H4 (cell line): ENCODE measurements at places on chromosomes 3 and 15. TPM values are rescaled to one million over a fixed set of nuclear protein-coding genes. Genes with fewer than 3 reads are reported as not detected.

GRCh38 chr3:13207975-13208705, 134.9 kb upstream of the IQSEC1 start:
- no peak for DNase-seq

The LRRIQ4 gene
- total RNA-seq = not detected in 2 replicates

DNA sequence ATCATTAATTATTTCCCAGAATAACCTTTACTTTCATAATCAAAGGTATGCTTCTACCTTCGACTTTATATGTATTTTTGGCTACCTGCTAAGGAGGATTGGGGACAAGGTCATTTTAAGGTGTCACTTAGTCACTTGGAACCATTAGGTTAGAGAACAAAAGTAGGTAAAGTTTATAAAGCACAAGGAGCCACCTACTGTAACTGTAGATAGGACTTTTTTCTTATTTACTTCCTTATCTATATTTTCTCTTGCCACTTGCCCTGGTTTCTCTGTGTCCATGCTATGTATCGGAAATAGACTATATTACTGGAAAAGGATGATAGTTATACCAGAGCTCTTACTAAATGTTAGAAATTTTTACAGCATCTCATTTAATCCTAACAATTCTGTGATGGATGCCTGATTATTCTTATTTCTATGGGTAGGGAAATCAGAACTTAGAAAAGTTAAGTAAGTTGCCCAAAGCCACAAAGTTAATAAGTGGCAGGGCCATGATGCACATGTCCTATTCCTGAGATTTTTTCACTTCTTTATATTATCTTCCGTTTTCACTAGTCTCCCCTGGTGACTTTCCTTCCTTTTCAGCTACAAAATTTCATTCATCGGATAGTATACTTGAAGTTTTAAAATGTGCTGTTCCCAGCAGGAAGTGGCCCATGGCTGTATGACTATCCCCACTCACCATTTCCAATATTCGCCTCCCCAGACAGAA, 132.5 kb downstream of the CMSS1 start:
- no peak for DNase-seq

The ERICH6 gene
- 0.06 TPM in 1 of 2 replicates, not detected in the other for total RNA-seq

The NRROS gene
- total RNA-seq = 0.02 TPM in 1 of 2 replicates, not detected in the other

DNA sequence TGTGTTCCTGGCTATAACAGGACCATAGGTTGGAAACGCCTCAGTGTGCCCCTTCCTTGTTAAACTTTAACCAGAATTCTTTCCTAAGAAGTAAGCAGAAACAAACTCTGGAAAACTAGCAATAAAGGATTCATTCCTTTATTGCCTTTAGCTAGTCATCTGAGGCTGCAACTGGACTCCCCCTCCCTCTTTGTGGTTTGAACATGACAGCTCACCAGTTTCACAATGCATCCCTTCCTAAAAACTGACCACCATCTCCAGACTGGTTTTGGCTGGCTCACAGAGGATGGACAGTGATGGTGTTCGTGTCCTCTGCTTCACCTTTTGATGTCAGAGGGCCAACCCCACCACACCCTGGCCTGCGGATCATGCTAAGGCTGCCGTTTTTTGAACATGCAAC, 27.9 kb upstream of the TGFBR2 start:
- DNase-seq = peak; percentile 26

DNA sequence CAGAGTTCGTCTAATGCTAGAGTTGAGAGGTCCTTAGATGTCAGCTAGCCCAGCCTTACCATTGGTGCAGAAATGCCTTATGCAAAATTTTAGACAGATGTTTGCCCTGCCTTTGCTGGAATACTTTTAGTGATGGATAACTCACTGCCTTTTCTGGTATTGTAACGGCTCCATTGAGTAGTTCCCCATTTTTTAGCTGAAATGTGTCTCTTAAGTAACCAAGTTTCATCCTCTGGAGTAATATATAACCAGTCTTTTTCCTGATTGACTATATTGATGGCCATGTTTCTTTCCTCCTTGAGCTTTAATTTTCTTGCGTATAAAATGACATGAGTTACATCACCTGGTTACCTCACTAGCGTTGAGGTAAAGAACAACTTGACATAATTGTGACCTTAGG, 45.0 kb downstream of the SNRK start:
- DNase-seq = no peak

The NRG4 gene
- 7.8 and 13.9 TPM in 2 replicates for total RNA-seq

DNA sequence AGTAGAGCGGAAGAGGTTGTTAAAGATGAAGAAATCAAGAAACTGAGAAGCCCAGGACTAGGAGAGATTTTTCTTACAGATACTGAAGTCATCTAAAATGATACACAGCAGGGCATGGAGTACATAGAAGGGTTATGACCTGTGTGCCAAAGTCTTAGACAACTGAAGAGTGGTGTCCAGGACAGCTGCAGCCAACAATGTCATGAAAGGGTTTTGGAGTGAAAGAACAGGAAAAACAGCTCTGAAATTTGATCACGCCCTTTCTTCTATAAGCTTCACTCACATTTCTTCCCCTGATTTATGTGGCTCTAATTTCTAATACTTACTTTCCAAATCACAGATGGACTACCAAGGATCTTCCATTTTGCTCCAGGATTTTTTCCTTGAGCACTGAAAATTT, 3.0 kb downstream of the CFAP20DC start:
- no peak for DNase-seq

The KLHL24 gene
- 38.9 and 40.7 TPM in 2 replicates for total RNA-seq

DNA sequence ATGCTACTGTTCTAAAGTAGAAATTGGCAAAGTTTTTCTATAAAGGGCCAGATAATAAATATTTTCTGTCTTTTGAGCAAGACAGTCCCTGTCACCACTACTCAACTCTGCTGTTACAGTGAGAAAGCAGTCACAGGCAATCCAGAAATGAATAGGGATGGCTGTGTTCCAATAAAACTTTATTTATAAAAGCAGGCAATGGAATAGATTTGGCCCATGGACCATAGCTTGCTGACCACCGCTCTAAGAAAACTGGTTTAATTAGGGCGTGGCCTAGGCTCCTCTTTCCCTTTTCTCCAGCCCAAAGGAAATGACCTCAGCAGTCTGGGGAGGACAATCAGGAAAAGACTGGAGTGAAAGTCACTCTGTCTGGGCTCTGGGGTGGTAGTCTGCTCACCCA, 183.8 kb downstream of the MEGF11 start:
- no peak for DNase-seq

DNA sequence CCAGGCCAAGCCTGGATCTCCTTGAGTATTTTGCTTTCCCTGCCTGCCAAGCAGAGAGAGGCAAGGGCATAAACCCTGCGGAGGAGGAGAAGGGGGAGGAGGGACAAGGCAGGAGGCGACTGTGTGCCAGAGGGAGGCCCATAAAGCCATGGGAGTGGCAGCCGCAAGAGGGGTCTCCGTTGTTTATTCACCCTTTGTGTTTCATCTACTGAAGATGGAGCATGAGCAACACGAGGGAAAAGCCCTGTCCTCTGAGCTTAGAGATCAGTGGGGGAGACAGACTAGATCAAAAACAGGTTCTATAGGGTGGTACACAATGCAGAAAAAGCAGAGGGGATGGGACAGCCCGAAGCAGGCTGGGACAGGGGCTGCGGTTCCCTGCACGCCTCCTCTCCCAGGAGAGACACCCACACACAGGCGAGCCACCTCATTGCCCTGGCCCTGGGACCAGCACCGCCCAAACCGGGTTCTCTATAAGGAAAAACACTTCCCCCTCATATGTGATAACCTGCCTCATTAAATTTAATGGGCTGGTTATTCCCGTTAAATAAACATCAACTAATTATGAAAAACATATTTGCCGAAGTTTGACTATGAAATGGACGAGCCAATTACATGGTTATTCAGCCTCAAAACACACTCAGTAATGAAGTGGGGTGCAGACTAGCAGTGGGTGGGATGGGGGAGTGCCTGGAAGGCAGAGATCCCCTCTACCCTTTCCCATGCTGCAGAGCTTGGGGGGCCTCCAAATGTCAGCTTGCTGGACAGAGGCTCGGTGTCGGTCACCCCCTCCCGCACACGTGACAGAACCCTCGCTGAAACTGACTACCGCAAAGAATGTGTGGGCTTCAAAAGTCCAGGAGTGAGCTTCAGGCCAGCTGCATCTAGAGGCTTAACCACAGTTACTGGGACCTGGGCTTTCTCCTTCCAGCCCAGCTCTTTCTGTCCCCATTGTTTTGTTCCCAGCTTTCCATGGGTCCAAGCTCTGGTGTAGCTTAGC, 14.2 kb upstream of the PLXNA1 start:
- DNase-seq = no peak

DNA sequence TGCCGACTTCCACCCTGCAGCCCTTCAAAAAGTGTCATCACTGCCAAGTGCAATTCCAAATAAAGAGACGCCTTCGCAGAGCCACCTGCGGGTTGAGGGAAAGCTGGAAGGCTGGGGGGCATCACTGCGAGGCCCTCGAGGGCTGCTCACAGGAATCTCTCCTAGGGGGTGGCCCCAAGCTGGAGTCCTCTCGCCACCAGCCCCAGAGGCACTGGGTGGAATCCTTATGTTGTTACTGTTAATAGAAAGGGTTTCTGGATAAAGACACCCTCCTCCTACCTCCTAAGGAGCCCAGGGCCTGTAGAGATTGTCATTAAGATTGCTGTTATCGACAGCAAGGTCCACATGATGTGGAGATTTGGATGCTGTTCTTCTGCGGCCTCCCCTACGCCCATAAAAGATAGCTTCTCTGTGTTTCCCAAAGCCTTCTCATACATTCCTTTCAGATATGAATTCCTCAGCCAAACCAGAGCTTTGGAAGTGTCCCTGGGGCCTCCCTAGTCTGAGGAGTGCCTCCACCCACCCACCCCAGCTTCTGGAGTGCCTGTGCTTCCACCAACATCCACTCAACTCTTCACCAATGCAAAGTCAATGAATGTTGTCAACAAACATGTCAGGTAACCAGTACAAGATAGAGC, 512.7 kb downstream of the SHQ1 start:
- no peak for DNase-seq

GRCh38 chr15:87080547-87080946, 1000.9 kb downstream of the AGBL1 start:
- no peak for DNase-seq

The PDIA3 gene
- 187 and 259 TPM in 2 replicates for total RNA-seq

The KIF7 gene
- total RNA-seq = 3.3 and 3.6 TPM in 2 replicates

DNA sequence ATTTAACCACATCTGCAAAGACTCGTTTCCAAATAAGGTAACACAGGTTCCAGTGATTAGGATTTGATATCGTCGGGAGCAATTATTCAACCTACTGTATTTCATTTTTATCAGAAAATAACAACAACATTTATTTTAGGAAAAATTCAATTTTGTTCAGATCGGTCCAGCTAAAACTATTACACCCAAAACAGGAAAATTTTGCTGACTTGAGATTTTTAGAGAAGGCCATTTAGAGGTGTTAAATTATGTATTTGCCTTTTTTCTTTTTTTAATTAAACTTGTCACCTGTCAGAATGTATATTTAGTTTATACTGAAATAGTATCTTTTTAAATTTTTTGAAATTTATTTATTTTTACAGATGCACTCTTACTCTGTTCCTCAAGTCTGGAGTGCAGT, 81.3 kb downstream of the ARHGAP31 start:
- DNase-seq = no peak

GRCh38 chr15:68807249-68807648, 13.4 kb downstream of the ANP32A start:
- DNase-seq = no peak

DNA sequence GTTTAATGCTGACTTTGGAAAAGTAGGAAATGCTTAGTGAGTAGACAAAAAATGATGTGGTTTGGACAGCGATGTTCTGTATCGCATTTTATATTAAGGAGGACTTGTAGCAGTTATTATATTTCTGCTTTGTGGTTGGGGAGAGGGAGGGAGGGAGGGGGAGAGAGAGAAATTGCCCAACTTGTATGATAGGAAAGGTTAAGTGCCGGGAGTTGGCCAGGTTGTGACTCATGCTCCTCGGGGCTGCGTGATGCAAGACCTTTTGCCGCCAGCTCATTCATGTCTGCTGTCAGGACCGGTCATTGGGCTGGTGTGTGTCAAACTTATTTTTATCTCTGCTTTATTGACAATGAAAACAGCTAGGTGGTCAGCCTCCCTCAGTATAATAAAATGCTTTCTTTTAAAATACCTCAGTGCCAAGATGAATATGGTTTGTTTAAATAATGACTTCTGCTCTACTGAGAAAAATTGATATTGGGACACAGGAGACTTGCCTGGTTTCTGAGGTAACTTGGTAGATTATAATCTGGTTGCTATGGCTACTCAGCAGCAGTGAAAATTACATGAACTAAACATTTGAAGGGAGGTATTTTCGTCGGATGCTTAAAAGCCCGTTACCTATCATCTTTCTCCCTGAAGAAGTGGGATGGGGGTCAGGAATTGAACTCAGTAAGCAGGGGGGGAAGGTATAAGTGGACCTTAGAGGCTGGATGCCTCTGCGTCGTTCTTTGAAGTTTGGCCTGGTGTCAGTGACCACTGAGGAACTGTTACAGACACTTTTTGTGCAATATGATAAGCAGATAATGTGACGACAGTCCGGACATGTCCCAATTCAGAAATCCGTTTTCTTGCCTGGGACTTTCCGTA, 90.7 kb downstream of the FNDC3B start:
- peak; percentile 98 for DNase-seq

- peak; percentile 7 for DNase-seq
Observed at GRCh38 chr3:117443014-117443413, 733.4 kb downstream of the TUSC7 start.

The DUOXA2 gene
- total RNA-seq = not detected in 2 replicates

DNA sequence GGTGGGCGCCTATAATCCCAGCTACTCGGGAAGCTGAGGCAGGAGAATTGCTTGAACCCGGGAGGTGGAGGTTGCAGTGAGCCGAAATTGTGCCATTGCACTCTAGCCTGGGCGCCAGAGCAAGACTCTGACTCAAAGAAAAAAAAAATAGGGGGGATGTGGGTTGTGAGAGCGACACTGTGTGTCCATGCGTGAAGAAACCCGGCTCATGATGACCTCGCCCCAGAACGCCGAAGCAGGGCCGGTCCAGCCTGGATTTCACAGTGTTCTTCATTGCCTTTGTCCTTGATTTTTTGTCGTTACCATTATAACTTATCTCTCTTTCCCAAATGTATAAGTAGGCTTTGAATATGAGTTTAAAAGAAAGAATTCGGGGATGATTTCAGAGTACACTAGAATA, 128.7 kb downstream of the PGPEP1L start:
- no peak for DNase-seq

The POPDC2 gene
- total RNA-seq = 0.06 and 0.54 TPM in 2 replicates

DNA sequence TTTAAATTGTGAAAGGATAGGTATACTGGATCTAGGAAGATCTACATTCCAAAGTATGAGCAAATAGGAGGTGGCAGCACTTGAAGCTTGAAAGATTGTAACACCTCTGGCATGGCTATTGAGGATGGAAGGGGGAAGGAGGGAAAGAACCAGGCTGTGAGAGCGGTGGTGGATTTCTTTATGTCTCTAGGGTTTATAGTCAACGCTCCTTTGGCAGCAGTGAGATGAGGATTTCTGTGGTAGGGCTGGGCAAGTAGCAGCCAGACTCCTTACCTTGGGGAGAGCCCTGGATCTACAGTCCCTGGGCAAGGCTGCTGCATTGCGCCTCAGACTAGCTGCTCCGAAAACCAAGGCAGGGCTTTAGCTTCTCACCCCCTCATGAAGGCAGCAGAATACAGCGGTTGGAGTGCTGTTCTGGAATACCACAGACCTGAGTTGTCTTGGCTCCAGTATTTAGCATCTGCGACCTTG, 53.2 kb downstream of the MEF2A start:
- no peak for DNase-seq

- no peak for DNase-seq
Observed at GRCh38 chr3:98967758-98968157, 66.3 kb upstream of the DCBLD2 start.

- DNase-seq = no peak
Observed at GRCh38 chr15:64580696-64581407, 120.5 kb downstream of the ZNF609 start.

GRCh38 chr3:168645180-168645579, 549.5 kb upstream of the GOLIM4 start:
- DNase-seq = no peak

- DNase-seq = no peak
Observed at GRCh38 chr3:9732740-9733115, 1.2 kb downstream of the BRPF1 start.

GRCh38 chr3:72234391-72234790, 449.4 kb upstream of the PROK2 start:
- DNase-seq = no peak
